ENCODE measurements at places on chromosomes 16 and 17. TPM values are rescaled to one million over a fixed set of nuclear protein-coding genes. Genes with fewer than 3 reads are reported as not detected.

GRCh38 chr17:44502598-44503146 lies 534 bp downstream of the GPATCH8 start:
- DNase-seq, result peak; percentile 24

- no peak for DNase-seq
Measured at GRCh38 chr17:27290916-27291598, 2.9 kb upstream of the WSB1 start.

- DNase-seq, result no peak
Measured at GRCh38 chr17:40427002-40427491, 9.4 kb upstream of the TOP2A start.

DNA sequence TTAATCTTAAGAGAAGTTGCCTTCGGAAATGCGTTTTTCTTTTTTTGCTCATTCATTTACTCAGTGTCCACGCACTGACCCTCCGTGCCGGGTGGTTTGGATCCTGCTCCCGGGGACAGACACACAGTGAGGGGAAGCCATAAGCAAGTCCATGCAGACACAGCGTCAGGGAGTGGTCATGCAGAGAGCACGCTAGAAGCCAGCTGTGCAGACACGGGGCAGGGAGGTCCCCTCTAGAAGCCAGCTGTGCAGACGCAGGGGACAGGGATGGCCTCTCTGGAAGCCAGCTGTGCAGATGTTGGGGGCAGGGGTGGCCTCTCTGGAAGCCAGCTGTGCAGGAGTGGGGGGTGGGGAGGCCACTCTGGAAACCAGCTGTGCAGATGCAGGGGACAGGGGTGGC lies 4.8 kb downstream of the GAA start:
- no peak for DNase-seq

DNA sequence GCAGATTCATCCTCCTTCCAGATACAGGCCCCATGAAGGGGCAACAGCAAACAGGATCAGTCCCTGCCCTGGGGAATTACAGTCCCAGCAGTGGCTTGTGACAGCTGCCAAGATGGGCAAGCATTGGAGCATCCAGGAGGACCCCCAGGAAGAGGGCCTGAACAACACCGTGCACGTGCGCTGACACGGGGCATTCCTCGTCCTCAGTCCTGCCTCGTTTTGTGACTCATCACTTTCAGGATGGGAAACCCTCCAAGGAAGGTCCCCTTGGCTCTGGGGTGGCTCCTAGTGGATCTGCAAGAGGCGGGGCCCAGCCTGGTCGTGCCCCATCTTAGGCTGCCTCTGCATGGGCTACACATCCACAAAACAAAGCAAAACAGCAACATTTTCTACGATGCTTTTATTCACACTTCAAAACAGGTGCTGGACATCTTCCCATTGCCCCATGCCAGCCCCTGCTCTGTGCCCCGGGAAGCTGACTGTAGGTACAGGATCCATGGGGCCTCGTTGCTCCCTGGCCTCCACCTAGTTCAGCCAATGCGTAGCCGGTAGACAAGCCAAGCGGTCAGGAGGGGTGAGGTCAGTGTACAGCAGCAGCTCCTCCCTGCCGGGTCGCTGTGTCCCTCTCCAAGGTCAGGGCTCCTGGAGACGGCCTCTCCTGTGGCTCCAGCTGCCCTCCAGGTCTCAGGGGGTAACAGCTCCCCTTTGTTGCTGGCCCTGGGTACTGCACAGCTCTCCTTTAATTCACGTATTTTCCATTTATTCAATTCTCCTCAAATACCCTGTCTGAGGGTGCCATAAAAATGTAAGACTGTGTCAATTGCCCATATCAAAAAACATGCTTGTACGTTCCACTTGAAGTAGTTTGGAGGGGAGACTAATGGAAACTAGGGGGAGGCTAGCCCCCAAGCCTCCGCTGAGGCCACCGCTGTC lies 32.2 kb downstream of the ACTG1 start:
- DNase-seq, result peak; percentile 76

- peak; percentile 53 for DNase-seq
Measured at GRCh38 chr16:10828851-10829366, 10.3 kb upstream of the TVP23A start.

GRCh38 chr17:82103553-82104451 lies 5.8 kb upstream of the FASN start:
- no peak for DNase-seq

DNA sequence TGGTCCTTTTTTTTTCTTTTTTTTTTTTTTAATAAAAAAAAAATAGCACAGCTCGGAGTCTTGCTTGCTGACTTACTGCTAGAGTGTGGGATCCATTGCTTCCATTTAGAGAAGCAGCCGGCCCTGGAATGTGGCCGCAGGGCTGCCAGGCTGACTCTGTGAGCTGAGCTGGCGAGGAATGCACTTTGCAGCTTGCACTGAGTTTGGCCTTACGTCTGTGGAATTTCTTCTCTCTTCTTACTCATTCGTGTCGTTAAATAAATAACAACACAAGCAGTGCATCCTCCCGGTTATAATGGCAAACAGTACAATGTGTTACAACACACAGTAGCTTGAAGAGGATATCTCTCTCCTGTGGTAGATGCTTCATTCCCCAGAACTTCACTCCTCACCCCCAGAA lies 69.2 kb downstream of the PRKCB start:
- DNase-seq, result peak; percentile 70

- no peak for DNase-seq
Measured at GRCh38 chr17:76687298-76688164, 23.2 kb downstream of the MXRA7 start.

GRCh38 chr17:38324141-38324697 lies 19.5 kb downstream of the GPR179 start:
- no peak for DNase-seq

DNA sequence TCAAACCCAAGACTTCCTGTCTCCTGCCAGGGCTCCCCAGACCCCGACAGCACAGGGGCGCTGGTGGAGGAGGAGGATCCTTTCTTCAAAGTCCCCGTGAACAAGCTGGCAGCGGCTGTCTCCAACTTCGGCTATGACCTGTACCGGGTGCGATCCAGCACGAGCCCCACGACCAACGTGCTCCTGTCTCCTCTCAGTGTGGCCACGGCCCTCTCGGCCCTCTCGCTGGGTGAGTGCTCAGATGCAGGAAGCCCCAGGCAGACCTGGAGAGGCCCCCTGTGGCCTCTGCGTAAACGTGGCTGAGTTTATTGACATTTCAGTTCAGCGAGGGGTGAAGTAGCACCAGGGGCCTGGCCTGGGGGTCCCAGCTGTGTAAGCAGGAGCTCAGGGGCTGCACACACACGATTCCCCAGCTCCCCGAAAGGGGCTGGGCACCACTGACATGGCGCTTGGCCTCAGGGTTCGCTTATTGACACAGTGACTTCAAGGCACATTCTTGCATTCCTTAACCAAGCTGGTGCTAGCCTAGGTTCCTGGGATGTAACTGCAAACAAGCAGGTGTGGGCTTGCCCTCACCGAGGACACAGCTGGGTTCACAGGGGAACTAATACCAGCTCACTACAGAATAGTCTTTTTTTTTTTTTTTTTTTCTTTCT lies 8.1 kb downstream of the SERPINF1 start:
- no peak for DNase-seq

Gene GAST
- polyA plus RNA-seq, result not detected

Gene MT1A
- 0.60 TPM for polyA plus RNA-seq

Gene LCAT
- 22.5 TPM for polyA plus RNA-seq
